ENCODE measurements at places on chromosomes 7 and 10.

- DNase-seq, result no peak
These were observed 105.6 kb downstream of the CTBP2 start for GRCh38 chr10:125054669-125055268.

- DNase-seq, result no peak
These were observed 358.7 kb downstream of the PHF14 start for GRCh38 chr7:11332186-11332864.

DNA sequence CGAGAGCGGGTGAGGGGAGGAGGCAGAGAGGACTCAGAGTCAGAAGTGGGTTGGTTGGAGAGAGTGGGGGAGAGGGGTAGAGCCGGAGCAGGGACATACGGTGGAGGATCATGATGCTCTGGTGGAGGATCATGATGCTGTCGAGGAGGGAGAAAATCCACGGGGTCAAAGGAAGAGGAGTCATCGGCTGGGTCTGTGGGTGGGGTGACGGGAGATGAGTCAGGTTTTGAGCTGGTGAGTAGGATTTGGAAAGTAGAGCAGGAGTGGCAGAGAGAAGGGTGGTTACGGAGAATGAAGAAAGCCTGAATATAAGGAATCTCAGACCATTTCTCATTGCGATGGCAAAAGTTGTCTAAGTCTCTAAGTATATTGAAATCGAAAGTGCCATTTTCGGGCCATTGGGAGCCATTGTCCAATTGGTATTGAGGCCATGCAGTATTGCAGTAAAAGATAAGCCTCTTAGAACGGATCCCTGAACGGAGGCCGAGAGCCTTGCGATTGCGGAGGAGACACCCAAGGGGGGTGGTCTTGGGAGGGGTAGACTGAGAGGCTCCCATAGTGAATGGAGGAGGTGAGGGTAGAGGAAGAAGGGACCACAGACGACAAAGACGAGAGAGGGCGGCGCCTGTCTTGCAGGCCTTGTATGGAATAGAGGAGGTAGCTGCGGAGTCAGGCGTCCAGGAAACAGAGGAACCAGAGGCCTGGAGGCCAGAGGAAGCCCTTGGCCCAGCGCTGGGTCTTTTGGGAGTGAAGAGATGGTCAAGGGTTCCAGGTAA, 23.8 kb downstream of the SCIN start:
- DNase-seq, result no peak

DNA sequence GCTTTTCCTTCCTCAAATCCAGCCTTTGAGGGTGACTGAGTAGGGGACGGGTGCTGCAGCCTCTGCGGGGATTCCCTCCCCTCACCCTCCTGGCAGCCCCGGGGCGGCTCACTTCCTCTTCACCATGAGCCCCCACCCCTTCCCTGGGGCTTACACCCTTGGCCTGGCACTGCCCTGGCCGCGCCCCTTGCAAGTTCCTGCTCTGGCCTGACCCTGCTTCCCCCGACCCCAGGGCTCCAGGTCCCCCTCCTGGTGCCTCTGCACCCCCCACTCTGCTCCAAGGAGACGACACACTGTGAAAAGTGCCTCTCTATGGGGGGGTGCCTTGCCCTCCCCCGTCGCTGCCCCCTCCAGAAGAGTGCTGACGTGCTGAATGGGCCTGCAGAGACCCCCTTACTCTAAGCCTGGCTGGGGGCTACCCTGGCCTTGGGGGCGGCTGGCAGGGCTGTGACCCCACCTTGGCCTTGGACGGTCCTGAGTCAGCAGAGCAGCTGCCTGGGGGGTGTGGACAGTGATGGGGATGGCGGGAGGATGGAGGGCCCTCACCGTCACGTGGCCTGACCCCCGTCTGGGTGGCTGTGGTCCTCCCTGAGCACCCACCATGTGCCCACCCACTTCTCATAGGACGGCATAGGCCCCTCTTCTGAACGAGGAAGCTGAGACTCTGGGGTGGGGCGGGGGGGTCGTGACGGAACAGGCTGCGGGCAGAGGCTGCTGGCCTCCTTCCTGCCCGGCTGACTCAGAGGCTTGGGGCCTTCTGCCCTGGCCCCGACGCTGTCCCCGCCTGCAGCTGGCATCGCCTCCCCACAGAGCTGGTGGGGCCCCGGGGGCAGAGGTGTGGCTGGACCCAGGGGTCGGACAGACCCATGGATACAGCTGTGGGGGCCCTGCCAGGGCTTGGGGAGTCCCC, 9.8 kb downstream of the LFNG start:
- no peak for DNase-seq

DNA sequence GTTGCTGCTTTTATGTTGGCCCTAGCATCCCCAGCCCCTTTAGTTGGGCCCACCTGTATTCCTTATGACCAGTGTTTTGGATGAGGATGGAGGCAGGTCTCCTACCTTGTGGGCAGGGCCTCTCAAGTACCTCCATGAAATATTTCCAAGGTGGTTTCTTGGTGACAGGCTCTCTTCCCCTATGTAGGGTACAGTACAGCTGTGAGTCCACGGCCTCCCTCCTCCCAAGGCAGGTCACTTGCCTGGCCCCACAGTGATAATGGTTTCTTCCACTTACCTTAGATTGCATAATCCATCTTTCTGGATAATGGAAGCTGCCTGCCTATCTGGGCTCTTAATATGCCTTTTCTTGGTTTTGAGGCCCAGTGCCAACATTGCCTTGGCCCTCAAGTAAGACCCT, 110.4 kb downstream of the NT5C2 start:
- DNase-seq, result no peak

DNA sequence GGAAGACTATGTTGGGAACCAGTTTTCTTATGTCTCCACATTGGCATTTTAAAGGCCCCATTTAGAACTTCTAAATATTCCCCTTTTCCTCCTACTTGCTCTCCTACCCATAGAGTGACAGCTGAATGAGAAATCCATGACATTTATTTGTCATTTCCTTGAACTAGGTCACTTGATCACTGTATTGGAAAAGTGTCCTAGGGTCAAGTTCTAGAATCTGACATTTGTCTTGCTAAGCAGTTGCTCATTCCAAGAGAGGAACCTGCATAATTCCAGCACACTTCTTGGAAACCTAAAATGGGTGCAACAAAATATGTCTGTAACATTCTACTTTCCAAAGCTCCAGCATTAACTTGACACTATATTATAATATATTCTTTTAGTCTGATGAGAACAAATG, 3.6 kb upstream of the DPY19L1 start:
- no peak for DNase-seq

DNA sequence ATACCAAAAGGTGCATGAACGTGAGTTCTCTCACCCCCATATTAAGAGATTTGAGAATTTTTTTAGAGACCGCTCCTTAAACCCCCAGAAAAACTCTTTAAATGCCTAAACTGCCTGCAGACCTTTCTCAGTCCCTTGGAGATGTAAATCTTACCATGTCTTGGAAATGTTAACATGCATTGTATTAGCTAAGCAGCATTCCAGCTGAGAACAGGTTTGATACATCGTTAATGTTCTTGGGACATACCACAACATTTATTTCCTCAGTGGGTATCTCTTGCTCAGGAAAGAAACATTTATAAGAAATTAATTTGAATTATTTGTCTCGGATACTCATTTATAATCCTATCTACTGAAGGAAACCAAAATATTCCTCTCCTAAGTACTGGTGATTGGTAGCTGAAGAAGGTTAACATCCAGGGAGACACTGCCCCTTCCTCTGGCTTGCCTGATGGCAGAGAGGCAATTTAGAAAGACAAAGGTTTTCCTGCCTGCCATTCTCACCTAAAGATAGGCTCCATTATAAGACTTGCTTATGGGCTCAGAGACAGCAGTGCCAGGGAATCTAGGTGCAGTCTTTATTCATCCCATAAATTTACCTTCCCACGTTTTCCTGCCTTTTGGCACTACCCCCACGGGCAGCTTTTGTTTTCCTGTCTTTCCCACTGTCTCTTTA, 141.2 kb downstream of the COBL start:
- no peak for DNase-seq

DNA sequence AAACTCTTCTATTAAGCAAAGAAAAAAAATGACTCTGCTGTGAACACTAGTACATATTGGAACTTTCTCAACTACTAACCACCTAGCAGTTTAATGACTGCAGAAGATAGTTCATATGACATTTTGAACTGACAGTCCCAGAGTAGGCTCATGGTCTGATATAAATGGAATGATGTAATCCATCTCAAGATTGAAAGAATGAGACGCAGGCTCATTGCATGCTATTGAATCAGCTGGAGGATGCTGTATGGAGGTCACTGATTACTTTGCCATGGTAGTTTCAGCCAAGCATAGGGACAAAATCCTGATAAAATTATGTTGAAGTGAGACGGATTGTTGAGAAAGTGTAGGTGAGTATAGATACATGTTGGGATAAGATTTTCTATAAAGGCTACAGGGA, 217.6 kb upstream of the SEMA3E start:
- no peak for DNase-seq

DNA sequence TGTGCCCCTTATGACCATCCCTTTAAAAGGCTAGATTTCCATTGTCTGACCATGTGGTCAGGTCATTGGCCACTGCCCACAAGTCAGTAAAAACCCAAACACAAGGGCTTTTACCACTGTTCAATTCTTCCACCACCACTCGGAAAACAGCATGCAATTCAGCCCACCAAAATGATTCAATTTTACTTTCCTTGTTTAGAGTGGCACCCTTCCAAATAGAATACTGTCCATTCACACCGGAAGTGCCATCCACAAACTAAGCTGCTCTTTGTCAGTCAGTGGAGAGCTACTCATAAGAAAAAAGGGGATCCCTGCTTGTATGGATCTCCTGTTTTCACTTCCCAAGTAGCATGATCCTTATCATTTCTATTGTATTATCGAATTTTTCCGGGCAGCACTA, 350.7 kb upstream of the MBL2 start:
- no peak for DNase-seq

DNA sequence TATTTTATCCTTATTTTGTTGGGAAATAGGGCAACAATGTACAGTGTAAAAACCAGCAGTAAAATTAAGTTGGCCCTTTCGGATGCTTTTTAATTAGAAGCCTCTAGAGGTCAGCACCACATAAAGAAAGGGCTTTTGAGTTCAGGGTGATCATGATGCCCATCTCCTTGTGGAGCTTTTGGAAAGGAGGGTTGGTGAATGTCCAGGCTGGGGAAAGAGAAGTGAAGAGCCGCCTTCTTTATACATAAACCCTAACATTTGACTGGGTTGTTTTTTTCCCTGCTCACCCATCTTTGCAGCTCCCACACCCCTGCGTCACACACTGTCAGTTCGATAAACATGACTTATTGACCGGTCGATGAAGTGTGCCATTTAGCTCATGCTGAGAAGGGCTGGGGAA, 29.8 kb downstream of the MTURN start:
- DNase-seq, result no peak

DNA sequence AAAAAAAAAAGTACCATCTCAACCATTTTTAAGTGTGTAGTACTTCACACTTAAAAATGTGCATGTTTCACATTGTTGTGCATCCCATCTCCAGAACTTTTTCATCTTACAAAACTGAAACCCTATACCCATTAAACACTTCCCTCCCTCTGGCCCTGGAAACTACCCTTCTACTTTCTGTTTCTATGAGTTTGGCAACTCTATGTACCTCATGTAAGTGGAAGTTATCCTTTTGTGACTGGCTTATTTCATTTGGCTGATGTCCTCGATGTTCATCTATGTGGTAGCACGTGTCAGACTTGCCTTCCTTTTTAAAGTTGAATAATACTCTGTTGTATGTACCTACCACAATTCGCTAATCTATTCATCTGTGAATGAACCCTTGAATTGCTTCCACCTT, 12.2 kb downstream of the KCNMA1 start:
- DNase-seq, result no peak

- DNase-seq, result no peak
These were observed 36.6 kb downstream of the ATRNL1 start for GRCh38 chr10:115129752-115130151.

GRCh38 chr7:2894118-2894940, 50.2 kb upstream of the GNA12 start:
- peak; percentile 32 for DNase-seq

DNA sequence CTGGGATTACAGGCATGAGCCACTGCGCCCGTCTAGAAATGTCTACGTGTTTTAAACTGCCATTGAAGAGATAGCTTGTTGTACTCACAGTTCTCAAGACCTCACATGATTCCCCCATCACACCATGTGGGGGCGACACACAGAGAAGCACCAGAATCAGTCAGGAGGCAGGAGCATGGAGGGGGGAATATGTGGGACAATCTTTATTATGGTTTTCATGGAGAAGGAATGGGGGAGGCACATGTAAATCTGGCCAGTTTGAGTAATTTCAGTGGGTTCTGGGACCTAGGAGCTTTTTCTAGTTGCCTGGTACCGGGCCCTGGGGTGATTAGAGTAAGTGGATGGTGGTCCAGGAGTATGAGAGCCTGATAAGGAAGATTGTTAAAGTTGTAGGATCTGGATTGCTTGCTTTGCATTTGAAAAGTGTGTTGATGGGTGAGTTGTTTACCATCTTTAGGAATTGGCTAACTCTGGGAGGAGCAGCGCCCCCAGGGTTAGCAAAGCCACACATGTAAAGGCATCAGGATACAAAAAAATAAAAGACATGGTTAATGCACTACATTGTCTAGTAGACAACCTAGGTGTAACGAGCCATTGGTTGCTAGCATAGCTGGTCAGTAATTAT, 85.4 kb upstream of the SLC13A1 start:
- DNase-seq, result no peak

DNA sequence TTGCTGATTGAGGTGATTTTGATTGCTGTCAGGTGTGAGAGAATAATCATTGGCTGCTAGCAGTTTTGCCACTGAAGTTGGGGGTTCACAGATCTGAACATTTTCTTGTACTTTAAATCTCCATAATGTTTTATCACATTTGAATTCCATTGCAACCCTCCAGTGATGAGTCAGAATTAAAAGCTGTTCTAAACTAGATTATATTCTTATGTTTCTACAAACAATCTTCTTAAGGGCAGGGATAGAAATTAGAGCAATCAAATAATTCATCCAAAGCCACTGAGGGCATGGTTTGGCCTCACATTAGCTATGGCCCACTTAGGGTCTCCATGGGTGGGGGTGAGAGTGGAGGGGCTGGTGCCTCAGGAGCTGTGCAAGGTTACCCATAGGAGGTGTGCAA, 53.0 kb upstream of the RPA3 start:
- no peak for DNase-seq

DNA sequence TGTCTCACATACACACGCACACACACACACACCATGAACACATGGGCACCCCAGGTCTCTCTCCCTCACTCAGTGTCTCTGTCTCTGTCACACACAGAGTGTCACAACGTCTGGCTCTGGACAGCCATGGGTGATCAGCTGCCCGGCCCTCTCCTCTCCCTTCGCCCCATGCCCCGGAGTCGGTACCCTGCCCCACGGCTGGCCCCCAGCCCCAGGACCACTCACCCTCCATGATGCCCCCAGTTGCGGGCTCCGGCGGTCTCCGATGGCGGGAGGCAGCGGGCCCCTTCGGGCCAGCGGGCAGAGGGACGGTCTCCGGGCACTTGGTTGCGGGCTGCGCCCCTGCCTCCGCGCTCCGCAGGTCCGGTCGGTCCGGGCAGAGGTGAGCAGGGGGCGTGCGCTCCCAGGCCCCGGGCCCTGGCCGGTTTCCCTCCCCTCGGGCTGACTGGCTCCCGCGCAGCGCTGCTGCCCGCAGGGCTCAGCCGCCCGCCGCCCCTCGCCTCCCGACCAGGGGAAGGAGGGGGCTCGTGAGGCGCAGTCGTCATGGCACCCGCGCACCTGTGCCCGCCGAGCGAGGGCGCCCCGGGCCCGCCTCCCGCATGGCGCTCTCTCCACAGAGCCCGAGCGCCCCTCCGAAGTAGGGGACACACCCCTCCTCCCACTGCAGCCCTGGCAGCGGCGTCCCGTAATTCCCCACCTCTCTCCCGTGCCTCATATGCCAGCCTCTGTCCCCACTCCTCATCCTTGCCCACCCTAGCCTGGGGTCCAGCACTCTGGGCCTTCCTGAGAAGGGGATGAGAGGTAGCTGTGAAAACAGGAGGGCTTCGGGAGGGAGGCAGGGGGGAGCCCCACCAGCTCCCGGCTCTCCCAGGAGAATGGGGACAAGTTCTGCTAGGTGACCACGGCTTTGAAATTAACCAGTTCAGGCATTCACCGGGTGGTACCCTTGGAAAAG, at the start of gene NPFFR1:
Gene NPFFR1, minus strand, starts transcription at position 560 of the 955 bp plus-strand sequence. Its CDS starts 328 bp downstream, at position 232.
- DNase-seq, result no peak
